ENCODE measurements at places on chromosomes 6 and 20.

- DNase-seq, result peak; percentile 63
Measured at GRCh38 chr6:32785781-32786533, 22.6 kb upstream of the HLA-DQB2 start.

- DNase-seq, result peak; percentile 8
Measured at GRCh38 chr20:24705486-24705885, 236.1 kb downstream of the SYNDIG1 start.

GRCh38 chr6:51926125-51926524 lies 161.3 kb downstream of the PKHD1 start:
- no peak for DNase-seq

- no peak for DNase-seq
Measured at GRCh38 chr6:129777371-129777770, 67.4 kb upstream of the ARHGAP18 start.

- no peak for DNase-seq
Measured at GRCh38 chr6:81215092-81215432, 537.4 kb downstream of the TENT5A start.

- DNase-seq, result no peak
Measured at GRCh38 chr6:153101461-153101860, 29.6 kb downstream of the RGS17 start.

- DNase-seq, result peak; percentile 52
Measured at GRCh38 chr6:90343576-90343975, 46.9 kb upstream of the BACH2 start.

- no peak for DNase-seq
Measured at GRCh38 chr6:27031302-27031701, 216.2 kb upstream of the PRSS16 start.

GRCh38 chr6:34113532-34113931 lies 32.4 kb downstream of the GRM4 start:
- no peak for DNase-seq

DNA sequence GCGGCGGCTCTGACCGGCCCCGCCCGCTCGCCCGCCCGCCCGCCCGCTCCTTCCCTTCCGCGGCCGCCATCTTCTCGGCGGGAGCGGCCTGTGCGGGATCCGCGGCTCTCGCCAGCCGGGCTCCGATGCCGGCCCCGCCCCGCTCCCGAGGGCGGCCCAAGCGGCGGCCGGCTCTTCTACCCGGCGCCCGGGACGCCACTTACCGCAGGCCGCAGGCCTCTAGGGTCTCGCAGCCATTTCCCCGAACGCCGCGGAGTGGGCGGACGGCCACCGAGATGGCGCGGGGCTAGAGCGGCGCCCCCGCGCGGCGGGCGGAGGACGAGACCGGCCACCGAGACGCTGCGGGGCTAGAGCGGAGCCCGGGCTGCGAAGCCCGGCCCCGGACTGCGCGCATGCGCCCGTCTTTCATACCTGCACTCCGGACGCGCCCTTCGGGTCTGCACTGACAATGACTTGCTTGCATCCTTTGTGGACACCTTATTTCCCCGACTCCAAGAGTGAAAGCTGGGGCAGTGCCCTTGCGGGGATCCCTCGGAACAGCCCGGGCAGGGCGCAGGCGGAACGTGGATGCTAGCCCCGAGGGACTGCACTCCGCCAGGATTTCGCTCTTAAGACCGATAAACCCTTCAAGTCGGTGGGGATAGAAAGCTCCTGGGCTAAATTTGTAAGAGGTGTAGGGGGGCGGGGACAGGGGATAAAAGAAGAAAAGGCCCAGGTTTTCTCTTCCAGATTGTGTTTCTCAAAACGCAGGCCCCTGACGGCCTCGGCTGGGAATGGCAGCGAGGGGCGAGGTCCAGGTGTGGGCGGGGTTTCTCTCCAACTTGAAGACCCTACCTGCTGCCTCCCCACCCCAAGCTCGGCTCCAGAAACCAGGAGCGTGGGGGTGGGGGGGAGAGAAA lies at the start of gene DIDO1:
Gene DIDO1 (minus strand): TSS at position 277 of the 899 bp plus-strand sequence.
- DNase-seq, result peak; percentile 84

- no peak for DNase-seq
Measured at GRCh38 chr6:111806561-111807497, 66.4 kb downstream of the FYN start.

GRCh38 chr6:157574851-157575424 lies 193.9 kb downstream of the ZDHHC14 start:
- no peak for DNase-seq

- DNase-seq, result peak; percentile 23
Measured at GRCh38 chr20:50387996-50388332, 122.2 kb upstream of the PTPN1 start.

DNA sequence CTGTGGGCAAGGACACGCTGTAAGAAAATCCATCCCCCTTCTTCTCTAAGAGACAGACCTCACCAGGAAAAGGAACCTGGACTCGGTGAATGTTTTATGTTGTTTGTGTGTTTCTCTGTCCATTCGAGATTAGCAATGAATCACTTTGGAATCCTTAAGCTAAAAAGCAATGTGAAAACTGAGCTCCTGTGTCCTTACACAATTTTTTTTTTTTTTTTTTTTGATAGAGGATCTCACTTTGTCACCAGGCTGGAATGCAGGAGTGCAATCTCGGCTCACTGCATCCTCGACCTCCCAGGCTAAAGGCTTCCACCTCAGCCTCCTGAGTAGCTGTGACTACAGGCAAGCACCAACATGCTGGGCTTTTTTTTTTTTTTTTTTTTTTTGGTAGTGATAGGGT lies 32.1 kb downstream of the BFSP1 start:
- DNase-seq, result peak; percentile 77

GRCh38 chr6:149897015-149897697 lies 757 bp downstream of the RAET1E start:
- peak; percentile 95 for DNase-seq

GRCh38 chr20:3768342-3769130 lies 983 bp upstream of the ADISSP start:
- peak; percentile 89 for DNase-seq

- DNase-seq, result no peak
Measured at GRCh38 chr20:29750268-29750899, 1507.1 kb upstream of the DEFB115 start.

DNA sequence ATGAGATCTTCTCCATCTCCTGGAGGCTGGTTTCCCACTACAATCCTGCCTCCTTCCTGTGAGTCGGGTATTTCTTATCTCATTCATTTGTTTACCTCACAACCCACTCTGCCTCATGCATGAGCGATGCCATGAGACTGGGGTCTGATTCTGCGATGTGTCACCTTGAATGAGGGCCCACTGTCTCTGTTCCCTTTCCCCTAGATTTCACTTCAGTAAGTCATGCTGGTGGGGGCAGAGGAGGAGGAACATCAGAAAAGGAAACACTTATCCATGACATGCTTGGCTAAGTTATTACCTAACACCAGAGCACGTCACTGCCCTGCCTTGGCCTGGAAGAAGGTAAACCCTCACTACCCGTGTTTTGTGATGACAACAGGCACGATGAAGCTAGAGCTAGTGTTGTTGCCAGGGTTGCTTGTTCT lies 337.4 kb upstream of the PRDM1 start:
- peak; percentile 34 for DNase-seq

GRCh38 chr6:146679386-146679785 lies 80.6 kb downstream of the ADGB start:
- no peak for DNase-seq

DNA sequence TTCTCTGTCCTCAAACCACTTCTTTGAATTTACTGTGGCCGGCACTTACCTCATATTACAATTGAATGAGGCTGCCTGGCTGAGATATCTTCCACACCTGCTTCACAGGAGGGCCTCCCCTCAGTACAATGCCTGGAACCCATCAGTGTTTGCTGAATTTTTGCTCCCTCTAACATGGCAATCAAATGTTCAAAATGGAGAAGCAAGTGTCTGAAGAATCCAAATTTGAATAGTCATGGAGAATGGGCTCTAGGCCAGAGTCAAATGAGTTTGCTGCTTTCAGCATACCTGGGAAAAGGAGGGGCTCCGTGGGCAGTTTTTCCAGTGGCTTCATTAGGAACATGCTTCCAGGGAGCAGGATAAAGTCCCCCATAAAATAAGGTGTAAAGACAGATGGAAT lies 564.8 kb downstream of the UTRN start:
- DNase-seq, result no peak

- no peak for DNase-seq
Measured at GRCh38 chr20:24328901-24329300, 140.5 kb upstream of the SYNDIG1 start.

DNA sequence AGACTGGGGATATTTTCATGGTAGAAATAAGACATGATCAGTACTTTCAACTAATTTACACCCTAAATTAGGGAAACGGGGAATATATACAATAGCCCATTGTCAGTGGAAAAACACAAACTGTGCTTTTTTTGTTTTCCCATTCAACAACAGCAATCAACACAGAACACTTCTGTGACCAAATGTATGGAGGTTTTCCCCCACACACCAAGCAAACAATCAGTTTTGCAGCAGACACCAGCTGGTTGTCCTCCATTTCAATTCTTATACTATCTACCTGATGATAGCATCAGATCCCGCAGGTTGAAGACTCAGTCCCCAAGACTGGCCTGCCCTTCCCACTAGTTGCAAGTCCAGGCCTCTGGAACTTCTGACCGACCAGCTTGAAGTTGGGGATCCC lies 4.5 kb downstream of the HINT3 start:
- no peak for DNase-seq

- no peak for DNase-seq
Measured at GRCh38 chr6:144624716-144625115, 339.6 kb downstream of the UTRN start.

DNA sequence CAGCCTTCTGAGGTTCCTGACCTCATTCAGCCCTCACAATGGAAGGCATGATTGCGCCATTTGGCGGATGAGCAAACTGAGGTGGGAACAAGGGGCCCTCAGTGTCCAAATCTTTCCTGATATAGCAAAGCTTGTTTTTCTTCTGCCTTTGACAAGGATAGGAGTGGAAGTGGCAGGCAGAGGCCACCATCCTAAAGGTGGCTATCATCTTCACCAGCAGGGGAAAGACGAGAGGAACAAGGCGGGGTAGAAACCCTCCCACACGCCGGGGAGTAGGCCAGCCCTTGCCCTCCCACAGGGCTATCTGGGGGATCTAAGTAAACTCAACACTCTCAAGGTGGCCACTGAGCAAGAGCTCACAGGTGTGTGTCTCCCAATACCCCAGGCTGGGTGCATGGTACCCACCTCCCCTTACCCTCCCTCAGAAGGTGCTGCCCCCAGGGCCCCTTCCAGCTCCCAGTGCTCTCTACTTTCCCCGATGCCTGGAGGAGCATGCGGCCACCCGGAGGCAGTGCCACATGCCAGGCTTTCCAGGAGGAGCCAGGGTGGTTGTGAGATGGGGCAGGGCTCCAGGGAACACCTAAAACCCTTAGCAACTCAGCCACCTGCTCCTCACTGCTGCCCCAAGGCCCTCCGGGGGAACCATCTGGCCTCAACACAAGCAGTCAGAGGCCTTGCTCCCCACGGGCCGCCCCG lies 11.2 kb downstream of the SPDEF start:
- DNase-seq, result no peak

- no peak for DNase-seq
Measured at GRCh38 chr6:73064266-73064665, 161.0 kb downstream of the KHDC1L start.

GRCh38 chr20:46361381-46361780 lies 45.0 kb downstream of the ELMO2 start:
- no peak for DNase-seq

DNA sequence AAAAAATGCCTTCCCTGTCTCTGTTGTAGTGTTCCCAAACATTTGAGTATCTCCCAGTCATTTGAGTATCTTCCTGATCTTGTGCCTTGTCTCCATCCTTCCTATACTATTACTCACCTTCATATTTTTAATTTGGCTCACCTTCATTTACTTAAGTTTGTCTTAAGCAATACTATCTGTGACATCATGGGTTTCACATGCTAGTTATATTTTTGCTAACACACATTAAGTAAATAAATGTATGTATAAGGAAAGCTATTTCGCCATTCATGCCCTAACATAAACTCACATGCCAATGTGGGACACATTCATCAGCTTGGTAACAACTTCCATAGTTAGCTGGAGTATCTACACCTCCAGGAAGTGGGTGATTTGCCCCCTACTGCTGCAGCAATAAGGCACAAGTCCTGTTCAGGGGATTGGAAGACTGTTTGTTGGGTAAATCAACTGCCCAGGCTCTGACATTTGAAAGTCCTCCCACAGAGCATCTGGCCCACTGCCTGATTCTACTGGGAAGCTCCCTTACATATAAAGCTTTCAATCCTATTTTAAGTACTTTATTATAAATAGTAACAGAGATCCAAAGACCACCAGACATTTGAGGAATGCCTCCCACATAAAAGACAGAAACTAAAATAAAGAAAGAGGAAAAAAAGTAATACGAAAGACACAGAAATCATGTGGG lies 132.3 kb downstream of the ISM1 start:
- DNase-seq, result peak; percentile 51

DNA sequence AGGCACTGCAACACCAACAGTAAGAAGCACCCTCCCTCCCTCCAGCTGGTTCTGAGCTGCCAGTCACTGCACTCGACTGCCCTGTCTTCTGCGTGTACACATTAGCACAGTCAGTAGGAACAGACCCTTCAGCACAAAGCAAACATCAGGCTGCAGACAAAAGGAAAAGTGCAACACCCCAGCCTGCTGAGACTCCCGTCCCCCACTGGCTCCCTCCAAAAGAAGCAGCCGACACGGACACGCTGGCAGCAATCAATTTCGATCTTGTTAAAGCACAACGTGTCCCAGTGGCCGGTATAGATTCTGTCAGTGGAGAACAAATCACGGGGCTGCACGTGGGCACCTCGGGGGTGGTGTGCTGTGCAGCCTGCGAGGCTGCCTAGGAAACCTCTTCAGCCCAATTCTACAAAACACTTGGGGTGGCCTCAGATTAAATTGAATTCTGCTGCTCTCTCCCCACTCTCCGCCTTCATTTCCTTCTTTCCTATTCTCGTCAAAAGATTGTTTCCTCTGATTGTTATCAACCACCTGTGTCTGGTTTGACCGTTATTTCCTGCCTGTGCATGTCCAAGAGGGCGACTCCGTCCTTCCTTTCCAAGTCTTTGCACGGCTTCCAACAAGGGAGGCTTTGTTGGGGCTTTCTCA lies 38.7 kb downstream of the TRAF3IP2 start:
- DNase-seq, result no peak

DNA sequence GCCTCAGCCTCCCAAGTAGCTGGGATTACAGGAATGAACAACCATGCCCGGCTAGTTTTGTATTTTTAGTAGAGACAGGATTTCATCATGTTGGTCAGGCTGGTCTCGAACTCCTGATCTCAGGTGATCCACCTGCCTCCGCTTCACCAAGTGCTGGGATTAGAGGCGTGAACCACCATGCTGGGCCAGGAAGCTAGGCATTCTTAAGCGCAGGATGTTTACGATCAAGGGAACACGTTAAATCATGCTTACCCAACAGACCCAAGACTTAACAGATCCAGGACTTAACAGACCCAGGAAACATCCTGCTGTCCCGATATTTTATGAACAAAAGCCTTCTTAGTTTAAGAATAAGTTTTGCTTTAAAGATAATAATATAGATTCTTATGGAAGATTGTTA lies 9.1 kb downstream of the PTGIS start:
- no peak for DNase-seq

GRCh38 chr6:162026843-162027242 lies 700.7 kb downstream of the PRKN start:
- no peak for DNase-seq

GRCh38 chr6:47084610-47085009 lies 42.5 kb upstream of the ADGRF1 start:
- no peak for DNase-seq

- no peak for DNase-seq
Measured at GRCh38 chr20:22585786-22586493, 1.6 kb upstream of the FOXA2 start.

GRCh38 chr6:64256483-64256882 lies 620.9 kb downstream of the PHF3 start:
- DNase-seq, result no peak

Measured in EH (cell line).